Activated T-helper 9 cell treated with anti-CD3 and anti-CD28 coated beads, Interleukin-2, amount 50 U/mL, for 16 hours (primary cell): ENCODE measurements at places on chromosomes 6 and 20.

- DNase-seq = no peak
These were observed 1.3 kb downstream of the GZF1 start for GRCh38 chr20:23363257-23363649.

DNA sequence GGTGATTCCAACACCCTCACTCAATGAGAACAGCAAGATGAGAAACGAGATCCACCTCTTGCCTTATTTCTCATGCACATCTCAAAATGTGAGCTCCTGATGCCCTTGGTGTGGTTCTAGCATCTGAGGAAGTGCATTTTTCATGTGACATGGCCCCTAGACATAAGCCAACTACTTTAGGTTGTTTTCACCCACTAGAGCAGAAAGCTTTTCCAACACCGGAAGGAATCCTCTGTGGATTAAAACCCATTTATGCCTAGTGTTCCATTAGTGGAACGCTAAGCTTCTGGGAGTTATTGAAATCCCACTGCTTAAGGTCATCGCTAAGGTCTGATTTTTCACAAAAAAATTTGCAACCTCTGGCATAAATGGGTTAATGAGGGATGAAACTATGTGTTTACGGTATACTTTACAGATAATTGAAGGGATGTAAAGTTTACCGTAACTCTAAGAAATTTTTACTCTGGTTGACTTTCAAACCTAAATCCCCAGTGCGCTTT lies 24.0 kb downstream of the CYP24A1 start:
- DNase-seq = no peak

GRCh38 chr20:768426-768978 lies at the start of gene SLC52A3:
Gene SLC52A3, minus strand, starts transcription at chr20:768500. Its CDS starts 2,726 bp downstream, at chr20:765774.
- DNase-seq = no peak

DNA sequence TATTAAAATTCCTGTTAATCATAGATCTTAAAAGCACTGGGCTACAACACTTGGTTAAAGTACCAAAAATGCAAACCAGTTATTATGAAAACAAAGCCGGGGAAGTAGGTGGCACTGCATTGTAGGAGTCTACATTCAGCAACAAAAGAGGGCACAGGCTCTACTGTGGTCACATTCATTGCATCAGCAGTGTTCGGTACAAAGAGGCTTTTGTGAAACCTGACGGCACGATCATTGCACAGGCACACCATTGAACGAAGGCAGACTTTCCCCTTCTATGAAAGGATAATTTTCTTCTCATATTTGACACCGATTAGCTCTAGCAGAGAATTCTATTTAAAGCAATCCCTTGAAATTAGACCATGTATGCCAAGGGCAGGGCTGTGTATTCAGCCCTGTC lies 44.6 kb upstream of the AGPAT4 start:
- no peak for DNase-seq

DNA sequence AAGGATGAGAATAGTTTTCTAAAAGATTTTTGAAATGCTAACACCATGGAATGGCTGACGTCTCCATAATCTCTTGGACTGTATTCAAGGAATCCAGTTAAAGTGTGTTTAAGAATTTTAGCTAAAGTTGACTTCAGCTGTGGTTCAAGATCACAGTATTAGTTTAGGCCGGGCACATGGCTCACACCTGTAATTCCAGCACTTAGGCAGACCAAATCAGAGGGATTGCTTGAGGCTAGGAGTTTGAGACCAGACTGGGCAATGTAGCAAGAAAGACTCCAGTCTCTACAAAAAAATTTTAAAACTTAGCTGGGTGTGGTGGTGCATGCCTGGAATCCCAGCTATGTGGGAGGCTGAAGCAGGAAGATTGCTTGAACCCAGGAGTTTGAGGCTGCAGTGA lies 68.2 kb downstream of the RFPL4B start:
- no peak for DNase-seq

GRCh38 chr6:56720882-56721281 lies 78.2 kb upstream of the DST start:
- no peak for DNase-seq

GRCh38 chr6:52161689-52162438 lies 24.3 kb upstream of the IL17A start:
- no peak for DNase-seq

- no peak for DNase-seq
These were observed 55.4 kb downstream of the PREX1 start for GRCh38 chr20:48772183-48772976.

GRCh38 chr20:33685328-33686099 lies 671 bp downstream of the E2F1 start:
- DNase-seq = no peak

DNA sequence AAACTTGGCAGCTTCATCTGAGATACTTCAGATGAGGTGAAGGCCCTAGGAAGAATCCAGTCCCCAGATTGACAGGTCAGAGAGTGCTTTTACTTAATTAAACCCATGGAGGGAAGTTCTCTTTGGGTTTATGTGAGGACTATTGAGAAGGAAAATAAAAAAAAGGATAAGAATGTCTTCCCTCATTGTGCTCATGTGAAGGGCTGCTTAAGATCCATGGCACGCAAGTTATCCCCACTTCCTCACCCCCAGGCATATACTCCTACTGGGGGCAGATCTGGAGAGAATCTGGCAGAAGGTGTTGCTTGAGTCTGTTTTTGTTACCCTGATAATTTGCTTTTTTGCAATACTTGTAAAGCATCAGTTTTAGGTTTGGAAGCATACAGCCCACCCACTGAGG lies 322.9 kb upstream of the TFAP2D start:
- no peak for DNase-seq

DNA sequence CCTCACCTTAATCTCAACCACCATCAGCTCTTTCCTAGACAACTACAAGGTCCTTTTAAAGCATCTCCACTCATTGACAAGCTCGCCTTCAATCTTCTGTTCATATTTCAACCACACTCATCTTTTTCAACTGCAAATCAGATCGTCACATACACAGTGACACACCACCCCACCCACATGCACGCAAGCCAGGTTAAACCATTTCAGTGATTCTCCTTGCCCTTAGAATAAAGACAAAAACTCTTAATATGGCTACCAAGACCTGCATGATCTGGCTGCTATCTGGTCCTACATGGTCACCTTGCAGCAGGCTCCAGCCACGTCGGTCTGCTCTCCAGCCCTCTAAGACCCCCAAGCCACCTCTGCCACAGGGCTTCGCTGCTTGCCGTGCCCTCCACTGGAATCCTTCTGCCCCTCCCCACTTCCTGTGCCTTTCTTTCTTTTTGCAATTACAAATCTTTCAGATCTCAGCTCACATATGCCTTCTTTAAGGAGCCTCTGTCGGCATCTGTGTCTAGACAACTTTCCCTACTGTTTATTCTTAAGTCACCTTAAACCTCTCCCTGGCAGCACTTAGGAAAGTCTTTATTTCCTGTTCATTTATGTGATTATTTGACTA lies 507.3 kb upstream of the ARID1B start:
- no peak for DNase-seq

GRCh38 chr6:148945301-148946021 lies 198.6 kb downstream of the UST start:
- DNase-seq = no peak

GRCh38 chr6:104940238-104940892 lies 16.5 kb upstream of the LIN28B start:
- DNase-seq = no peak

DNA sequence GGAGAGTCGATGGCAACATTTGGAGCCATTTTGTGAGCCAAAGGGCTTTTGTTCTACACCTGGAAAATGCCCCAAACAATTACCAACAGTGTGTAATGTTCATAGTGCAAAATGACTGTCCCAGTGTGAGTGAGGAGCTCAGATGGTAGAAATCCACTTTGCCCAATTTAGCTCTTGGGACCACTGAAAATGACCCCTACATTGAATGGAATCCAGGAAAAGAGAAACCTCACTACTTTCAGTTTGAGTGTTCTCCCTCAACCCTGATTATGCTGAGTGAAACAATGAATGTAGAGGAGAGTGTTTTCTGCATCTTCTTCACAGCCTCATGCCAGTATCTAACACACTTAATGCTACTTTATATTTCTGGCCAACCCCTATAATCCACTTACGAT lies 84.9 kb upstream of the NRN1 start:
- no peak for DNase-seq

DNA sequence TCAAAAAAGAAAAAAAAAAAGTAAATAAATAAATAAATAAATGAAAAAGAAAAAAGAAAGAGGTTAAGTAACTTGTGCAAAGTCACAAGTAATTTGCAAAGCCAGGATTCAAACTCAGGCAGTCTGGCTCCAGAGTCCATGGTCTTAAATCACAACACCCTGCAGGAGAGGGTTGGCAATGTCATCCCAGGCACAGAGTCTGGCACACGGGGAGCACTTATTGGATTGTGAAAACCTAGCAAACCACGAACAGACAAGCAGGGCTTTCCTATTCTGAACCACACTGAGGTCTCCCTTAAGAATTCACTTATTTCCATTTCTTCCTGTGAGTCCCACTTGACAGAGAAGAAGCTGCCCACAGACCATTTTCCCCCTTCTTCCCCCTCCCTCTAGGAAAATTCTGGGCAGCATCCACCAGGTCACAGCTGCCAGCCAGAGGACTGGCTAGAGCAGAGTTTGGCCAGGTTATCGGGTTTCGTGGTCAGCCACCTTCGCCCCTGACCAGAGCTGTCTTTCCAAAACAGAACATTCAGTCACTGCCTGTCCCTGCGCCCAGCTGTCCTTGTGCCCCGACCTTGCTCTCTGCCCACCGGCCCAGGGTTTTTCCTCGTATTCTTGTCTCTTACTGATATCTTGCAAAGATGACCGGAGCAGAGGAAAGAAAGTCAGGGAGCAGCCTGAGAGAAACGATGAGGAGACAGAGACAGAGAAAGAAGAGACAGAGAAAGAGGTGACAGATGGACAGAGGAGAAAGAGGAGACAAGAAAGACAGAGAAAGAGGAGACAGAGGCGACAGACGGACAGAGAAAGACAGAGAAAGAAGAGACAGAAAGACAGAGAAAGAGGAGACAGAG lies 106.4 kb upstream of the PTPN1 start:
- DNase-seq = no peak

GRCh38 chr6:21431526-21431925 lies 162.0 kb upstream of the SOX4 start:
- DNase-seq = no peak

DNA sequence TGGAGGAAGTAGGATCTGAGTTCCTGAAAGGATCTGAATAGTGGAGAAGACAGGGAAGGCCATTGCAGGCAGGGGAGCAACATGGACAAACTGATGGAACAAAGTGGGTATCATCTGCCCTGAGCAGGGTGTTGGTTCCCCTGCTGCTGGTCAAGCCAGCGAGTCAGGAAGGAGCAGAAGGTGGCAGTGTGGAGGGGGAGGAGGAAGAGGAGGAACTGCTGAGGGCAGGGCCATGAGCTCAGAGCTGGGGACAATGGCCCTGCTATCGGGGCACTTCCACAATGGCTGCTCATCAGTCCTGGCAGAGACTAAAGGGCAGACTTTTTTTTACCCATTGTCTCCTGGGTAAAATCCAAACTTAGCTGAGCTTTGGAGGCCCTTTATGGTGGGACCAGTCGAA lies 13.6 kb downstream of the CNBD2 start:
- DNase-seq = no peak

DNA sequence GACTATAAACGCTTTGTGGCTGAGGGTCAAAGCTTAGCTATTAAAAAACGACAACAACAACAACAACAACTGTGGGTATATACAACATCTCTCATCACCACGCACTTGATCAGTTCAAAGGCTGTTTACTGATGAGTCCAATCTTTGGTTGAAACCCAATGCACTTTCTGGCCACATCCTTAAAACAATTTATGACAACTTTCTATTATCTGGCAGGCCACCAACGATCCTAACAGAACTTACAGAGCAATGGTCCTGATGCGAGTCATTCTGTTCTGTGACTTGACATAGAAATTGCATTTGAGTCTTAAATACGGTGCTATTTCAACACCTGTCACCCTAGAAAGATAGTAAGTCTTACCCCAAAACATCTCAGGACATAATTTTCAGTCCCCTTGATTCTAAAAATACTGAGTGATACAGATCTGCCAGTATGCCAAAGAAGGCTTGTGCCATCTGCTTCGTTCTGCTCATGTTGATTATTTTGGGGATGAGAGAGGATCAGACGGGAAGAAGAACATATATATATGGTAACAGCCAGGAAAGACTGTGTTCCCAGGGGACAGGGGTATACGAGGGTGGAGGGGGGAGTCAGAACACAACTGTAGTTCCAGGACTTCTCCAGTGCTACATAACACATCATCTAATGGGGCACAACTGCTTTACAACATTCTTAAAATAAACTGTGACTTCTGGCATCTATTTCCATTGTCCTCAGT lies 55.8 kb downstream of the PLAGL1 start:
- no peak for DNase-seq

DNA sequence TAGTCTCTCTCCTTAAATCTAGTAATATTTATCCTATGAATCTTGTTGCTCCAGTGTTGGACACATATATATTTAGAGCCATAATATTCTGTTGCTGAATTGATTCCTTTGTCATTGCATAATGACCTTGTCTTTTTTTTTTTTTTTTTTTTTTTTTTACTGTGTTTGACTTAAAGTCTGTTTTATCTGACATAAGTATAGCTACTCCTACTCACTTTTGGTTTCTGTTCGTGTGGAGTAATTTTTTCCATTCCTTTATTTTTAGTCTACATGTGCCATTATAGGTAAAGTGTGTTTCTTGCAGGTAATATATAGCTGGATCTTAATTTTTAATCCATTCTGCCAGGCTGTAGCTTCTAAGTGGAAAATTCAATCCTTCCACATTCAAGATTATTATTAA lies 166.5 kb downstream of the GMDS start:
- no peak for DNase-seq

DNA sequence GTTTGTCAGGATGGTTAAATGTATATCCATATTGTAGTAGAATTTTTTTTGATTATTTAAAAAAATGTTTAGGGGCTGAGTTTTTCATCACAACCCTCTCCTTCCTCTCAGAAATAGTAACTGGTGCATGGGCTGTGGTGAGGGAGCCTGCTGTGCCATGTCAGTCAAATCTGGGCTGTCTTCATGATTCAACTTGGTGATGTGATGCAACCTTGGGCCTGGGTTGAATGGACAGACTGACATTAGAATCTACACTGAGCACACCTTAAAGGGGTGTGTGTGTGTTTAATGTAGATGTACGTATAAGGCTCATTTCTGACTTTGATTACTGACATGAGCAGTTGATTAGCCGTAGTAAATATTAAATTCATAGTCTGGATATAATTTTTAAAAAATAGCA lies 3.7 kb downstream of the TJAP1 start:
- no peak for DNase-seq

- no peak for DNase-seq
These were observed 57.4 kb downstream of the CHMP4B start for GRCh38 chr20:33868595-33868994.

GRCh38 chr6:24864343-24864742 lies 65.6 kb upstream of the ARMH2 start:
- DNase-seq = no peak

- DNase-seq = no peak
These were observed 663 bp upstream of the SMIM28 start for GRCh38 chr6:138377042-138377441.

DNA sequence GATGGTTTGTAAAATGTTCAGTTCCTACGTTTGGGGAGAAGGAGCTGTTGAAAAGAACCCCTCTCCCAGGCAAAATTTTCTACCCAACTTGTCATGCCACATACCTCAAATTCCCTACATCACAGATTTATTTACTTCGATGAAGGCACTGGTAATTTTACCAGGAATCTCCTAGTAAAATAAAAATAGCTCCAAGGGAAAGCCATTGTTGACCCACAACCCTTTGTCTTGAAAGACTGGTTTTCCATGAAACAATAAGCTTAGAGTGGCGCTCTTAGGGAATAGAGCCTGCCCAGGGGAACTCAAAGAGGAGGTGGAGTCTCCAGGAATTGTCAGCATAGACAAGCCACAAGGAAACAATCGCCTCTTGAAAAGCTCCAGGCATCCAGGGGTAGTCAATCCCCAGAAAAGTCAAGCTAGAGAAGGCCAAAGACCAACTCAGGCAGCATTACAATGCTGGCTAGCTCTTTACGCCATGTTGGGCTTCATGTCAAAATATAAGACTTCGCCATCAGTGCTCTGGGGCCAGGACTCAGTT lies 99.2 kb upstream of the RREB1 start:
- no peak for DNase-seq
